ENCODE measurements at places on chromosomes 13 and 19. TPM values are rescaled to one million over a fixed set of nuclear protein-coding genes. Genes with fewer than 3 reads are reported as not detected.

GPC5 gene
- 0.14 TPM for total RNA-seq

TTYH1 gene
- total RNA-seq = not detected

RAVER1 gene
- total RNA-seq = 33.3 TPM

CPB2 gene
- not detected for total RNA-seq

Data from CD8-positive, alpha-beta T cell (primary cell).